ENCODE measurements at places on chromosomes 12 and 14. TPM values are rescaled to one million over a fixed set of nuclear protein-coding genes. Genes with fewer than 3 reads are reported as not detected.

GRCh38 chr14:39426605-39427004, 5.6 kb downstream of the FBXO33 start:
- no peak for DNase-seq

The NRXN3 gene
- 10.0 TPM for total RNA-seq

DNA sequence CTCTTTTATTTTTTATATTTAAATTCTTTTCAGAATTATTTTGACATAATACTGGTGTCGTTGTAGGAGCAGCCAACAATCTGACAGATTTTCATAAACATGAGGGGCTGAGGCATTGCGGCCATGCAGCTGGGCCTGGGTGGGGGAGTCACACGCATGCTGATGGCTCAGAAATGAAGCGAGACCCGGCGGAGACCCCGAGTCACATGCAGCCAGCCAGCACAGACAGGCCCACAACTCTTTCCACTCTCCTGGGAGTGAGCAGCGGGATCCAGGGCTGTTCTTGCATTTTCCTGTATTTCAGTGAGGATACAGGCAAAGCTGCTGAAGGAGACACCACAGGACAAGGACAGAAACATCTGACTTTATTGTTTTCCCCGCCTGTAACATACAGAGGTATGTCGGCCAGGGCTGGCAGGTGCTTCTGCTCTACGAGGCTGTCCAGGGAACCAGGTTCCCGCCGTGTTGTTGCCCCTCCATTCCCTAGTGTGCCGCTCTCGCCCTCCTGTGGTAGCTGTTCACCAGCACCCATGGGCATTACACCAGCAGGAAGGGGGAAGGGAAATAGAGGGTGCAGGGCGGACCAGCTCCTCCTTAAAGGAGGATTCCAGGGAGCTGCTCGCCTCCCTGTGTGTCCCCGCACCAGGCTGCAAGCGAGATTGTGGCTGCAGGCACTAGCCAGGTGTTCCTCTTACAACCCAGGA, 30.5 kb downstream of the FZD10 start:
- no peak for DNase-seq

The CD69 gene
- total RNA-seq: 14.5 TPM

GRCh38 chr14:61381553-61381952, 60.2 kb downstream of the PRKCH start:
- peak; percentile 70 for DNase-seq

- DNase-seq: no peak
Measured at GRCh38 chr12:7121324-7121723, 7.4 kb downstream of the RBP5 start.

GRCh38 chr12:41919048-41919447, 225.6 kb downstream of the GXYLT1 start:
- DNase-seq: no peak

- no peak for DNase-seq
Measured at GRCh38 chr12:55972042-55972441, 1.8 kb upstream of the RAB5B start.

GRCh38 chr14:61659582-61659981, 35.7 kb upstream of the HIF1A start:
- no peak for DNase-seq

The KDM5A gene
- total RNA-seq: 72.0 TPM

DNA sequence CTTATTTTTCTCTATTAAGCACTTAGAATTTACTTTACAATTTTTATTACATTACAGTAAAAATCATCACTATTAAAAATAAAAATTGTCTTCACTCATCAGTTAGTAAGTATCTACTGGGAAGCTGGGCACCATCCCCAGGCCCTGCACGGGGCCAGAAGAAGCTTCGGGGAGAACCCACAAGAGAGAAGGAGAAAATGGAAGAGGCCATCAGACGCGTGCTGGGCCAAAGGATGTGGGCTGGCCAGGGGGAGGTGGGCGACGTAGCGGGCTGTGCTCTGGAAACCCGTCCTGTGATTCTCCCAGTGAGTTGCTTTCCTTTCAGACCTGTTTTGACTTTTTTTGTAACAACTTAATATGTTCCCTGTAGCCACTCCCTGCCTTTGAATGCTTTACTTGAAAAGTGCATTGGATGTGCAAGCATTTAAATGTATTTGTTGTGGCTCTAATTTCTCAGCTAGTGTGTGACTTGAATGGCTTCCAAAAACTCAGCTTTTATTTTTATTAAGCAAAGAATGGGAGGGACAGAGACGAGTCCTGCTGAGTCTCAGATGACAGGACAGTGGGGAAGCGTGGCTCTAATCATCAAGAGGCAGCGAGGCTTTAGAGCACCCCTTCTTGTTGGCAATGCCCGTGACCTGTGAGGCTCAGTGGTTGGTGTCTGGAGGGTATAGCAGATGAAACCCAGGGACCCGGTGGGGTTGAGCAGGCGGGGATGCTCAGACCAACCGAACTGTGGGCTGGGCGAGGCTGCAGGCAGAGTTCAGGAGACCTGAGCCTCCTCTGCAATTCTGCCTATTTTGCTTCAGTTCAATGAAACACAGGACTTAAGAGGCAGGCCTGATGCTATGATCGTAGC, 38.8 kb downstream of the SYNE3 start:
- DNase-seq: no peak

GRCh38 chr12:82883394-82884355, 197.0 kb downstream of the TMTC2 start:
- DNase-seq: no peak

DNA sequence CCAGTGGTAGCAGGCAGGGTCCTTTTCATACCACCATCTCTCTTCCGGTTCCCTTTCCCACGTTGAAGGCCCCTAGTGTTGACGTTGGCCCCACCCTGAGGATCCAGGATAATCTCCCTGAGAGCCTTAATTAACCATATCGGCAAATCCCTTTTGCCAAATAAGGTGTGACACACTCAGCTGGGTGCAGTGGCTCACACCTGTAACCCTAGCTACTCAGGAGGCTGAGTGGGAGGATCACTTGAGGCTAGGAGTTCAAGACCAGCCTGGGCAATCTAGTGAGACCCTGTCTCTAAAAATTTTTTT, 2.8 kb upstream of the TMEM119 start:
- no peak for DNase-seq

GRCh38 chr12:50598321-50598862, 93.6 kb downstream of the DIP2B start:
- no peak for DNase-seq

DNA sequence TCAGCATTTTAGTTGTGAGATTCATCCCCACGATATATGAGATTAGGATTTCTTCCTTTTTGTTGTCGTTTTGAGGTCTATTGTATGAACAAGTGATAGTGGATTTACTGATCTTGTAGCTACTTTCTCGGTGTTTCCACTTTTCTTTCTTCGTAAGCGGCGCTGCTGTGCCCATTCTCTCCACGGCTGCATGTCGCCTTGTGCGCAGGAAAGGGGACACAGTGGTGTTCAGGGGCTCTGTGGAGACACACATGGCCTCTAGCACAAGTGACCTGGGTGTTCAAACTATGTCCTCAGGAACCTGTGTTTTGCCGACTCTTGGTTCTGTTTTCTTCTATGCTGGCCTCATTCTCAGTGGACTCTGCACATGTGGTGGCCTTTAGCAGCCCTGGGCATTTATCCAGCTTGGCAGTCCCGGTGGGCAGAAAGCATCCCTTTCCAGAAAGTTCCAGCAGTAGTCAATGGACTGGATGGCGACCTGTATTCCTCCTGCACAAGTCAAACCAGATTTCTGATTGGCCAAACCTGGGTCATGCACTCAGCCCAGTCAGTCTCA, 18.7 kb downstream of the CKAP4 start:
- no peak for DNase-seq

The SMCO2 gene
- total RNA-seq: 0.38 TPM

GRCh38 chr12:14514946-14515345, 52.7 kb downstream of the PLBD1 start:
- no peak for DNase-seq

GRCh38 chr14:68970038-68970612, 9.0 kb downstream of the ACTN1 start:
- no peak for DNase-seq

- DNase-seq: no peak
Measured at GRCh38 chr12:103960616-103961227, 5.0 kb upstream of the TDG start.

DNA sequence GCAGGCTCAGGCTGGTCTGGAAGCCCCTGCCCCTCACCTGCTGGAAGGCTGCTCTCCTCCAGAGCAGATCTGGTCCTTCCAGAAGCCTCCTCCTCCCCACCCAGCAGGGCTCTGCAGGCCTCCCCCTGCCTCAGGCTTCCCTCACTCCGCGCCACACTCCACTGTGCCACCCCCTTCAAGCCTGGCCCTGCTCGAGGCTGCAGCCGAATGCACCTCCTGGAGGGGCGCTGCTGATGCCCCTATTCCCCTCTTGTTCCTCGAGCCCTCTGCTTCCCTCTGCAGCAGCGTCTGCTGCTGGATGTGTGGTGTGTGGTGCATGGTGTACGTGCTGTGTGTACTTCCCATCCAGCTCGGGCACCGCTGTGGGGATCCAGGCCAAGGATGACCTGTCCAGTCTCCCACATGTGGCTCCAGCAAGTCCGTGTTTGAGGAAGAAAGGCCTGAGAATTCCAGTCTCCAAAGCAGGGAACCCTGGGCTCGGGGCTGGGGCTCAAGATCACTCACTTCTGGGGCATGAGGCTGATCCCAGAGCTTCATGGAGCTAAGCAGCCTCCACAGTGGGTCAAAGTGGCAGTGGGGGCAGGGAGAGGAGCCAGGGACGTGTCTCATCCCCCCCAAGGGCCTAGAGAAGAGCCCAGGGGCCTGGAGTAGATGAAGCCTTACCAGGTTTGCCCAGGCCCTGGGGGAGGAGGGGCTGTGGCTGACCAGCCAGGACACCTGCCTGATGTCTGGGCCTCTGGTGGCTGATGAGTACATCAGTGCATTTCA, 136.0 kb upstream of the C14orf180 start:
- DNase-seq: peak; percentile 61

- no peak for DNase-seq
Measured at GRCh38 chr14:73438993-73439392, 19.4 kb downstream of the NUMB start.

GRCh38 chr14:96274122-96274521, 18.1 kb downstream of the BDKRB1 start:
- DNase-seq: no peak

- DNase-seq: no peak
Measured at GRCh38 chr12:79274501-79275064, 410.0 kb downstream of the SYT1 start.

GRCh38 chr14:28375295-28375694, 391.3 kb upstream of the FOXG1 start:
- DNase-seq: no peak

The INHBC gene
- total RNA-seq: not detected

DNA sequence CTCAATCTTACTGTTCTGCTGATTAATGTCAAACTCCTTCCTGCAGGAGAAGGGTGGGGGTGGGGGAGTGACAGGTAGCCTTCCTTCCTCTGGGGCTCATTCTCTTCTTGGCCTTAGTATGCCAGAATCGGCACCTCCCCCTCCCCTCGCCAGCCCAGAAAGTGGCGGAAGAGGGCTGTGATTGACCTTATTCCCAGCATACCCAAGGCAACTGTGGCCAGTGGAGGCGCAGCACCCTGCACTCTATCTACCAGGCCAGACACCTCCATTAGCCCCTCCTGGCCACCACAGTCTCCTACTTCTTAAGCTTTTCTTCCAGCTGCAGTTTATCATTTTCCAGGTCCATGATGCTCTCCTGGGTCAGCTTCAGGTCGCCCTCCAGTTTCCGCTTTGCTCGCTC, 15.5 kb downstream of the MYH6 start:
- no peak for DNase-seq

GRCh38 chr12:11978726-11979384, 91.9 kb upstream of the BCL2L14 start:
- no peak for DNase-seq
